Umbilical cord (tissue), 2 donors: ENCODE measurements at places on chromosomes 3 and 15.

DNA sequence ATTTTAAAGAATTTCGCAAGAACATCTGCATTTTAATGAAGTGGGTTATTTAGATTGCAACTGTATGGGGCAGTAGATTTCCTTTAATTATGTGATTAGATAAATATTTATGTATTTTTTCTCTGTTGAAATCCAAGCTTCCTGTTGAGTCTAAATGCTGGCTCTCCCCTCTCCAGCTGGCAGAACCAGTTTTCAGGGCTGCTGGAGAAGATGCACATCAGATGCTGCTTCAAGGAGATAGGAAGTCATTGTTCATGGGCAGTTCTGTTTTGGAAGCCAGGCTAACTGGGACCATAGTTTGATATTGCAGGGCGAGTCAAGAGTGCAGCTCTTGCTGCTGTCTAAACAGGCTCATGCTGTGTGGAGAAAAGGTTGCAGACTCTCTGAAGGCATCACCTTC lies 97.4 kb downstream of the SLC9A9 start:
- DNase-seq = no peak

- no peak for DNase-seq
Observed at GRCh38 chr3:140359233-140359995, 318.4 kb upstream of the TRIM42 start.

- no peak for DNase-seq
Observed at GRCh38 chr3:171535799-171536198, 75.6 kb upstream of the TNIK start.

- DNase-seq = no peak
Observed at GRCh38 chr3:52787672-52788625, 6.6 kb upstream of the ITIH3 start.

GRCh38 chr15:68634531-68634930 lies 55.7 kb downstream of the CORO2B start:
- no peak for DNase-seq
